ENCODE measurements at places on chromosomes 6 and 20.
A peak's percentile ranks its signal among the peaks of the same experiment; 100 is the strongest.

DNA sequence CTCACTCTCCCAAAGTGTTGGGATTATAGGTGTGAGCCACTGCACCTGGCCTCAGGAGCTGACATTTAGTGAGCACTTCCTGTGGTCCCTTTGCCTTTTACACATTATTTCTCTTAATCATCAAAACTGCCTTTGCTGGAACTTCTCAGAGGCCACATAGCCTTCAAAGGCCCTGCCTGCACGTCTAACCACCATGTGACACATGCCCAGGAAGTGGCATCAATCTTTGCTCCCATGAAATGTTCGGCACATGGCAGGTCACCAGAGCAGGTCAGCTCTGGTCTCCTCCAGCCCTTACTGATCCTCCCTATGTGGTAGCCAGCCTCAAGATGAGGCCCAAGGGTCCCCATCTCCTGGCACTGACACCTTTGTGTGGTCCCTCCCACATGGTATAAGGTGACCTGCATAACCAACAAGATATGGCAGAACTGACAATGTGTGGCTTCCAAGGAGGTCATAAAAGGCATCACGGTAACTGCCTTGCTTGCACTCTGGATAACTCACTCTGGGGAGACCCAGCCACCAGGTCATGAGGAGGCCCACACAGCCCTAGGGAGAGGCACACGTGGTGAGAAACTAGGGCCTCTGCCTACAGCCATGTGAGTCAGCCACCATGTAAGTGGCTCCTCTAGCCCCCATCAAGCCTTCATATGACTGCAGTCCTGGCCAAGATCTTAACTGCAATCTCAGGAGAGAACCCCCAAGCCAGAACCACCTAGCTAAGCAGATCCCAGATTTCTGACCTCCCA, 28.8 kb upstream of the HMGA1 start:
- DNase-seq: no peak

- DNase-seq: no peak
Observed at GRCh38 chr6:14079971-14080370, 37.6 kb upstream of the CD83 start.

DNA sequence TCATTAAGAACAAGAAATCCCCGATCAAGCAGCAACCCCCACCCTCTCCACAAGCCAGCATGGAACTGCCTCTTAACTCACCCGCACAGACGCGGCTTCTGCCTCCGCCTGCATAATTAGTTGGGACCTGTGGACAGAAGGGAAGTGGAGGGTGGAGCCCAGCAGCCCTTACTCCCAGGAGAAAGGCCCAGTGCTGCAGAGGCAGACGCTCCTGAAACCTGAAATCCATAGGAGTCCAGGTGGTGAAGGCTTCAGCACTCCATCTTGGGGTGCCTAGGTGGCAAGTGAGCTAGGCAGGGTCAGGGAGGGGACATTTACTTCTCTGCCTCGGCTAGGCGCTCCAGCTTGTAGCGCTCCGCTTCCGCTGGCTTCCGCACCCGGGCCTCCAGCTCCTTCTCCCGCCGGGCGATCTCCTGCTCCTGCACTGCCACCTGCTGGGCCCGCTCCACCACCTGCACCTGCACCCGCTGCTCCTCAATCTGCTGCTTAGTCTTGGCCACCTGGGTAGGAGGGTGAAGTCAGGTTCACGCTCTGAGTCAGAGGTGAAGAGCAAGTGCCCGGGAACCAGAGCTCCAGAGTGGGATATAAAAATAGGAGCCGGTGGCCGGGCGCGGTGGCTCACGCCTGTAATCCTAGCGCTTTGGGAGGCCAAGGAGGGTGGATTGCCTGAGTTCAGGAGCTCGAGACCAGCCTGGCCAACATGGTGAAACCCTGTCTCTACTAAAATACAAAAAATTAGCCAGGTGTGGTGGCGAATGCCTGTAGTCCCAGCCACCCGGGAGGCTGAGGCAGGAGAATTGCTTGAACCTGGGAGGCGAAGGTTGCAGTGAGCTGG, 10.7 kb downstream of the TUBB start:
- DNase-seq: peak; percentile 76

DNA sequence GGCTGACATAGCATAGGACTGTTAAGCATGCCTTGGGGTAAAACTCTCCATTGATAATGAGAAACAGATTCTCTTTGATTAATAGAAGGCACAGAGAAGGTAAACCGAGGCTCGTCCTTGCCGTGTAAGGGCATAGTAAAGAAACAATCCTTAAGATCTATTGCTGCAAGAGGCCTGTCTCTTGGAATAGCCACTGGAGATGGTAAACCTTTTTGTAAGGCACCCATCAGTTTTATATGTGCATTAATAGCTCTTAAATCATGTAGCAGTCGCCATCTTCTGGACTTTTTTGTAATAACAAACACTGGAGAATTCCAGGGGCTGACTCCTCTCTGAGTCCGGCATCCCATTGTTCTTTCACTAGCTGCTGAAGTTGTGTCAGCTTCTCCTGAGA, 8.4 kb upstream of the ABHD12 start:
- DNase-seq: peak; percentile 52

- DNase-seq: no peak
Observed at GRCh38 chr6:143267760-143268159, 182.7 kb downstream of the ADAT2 start.

DNA sequence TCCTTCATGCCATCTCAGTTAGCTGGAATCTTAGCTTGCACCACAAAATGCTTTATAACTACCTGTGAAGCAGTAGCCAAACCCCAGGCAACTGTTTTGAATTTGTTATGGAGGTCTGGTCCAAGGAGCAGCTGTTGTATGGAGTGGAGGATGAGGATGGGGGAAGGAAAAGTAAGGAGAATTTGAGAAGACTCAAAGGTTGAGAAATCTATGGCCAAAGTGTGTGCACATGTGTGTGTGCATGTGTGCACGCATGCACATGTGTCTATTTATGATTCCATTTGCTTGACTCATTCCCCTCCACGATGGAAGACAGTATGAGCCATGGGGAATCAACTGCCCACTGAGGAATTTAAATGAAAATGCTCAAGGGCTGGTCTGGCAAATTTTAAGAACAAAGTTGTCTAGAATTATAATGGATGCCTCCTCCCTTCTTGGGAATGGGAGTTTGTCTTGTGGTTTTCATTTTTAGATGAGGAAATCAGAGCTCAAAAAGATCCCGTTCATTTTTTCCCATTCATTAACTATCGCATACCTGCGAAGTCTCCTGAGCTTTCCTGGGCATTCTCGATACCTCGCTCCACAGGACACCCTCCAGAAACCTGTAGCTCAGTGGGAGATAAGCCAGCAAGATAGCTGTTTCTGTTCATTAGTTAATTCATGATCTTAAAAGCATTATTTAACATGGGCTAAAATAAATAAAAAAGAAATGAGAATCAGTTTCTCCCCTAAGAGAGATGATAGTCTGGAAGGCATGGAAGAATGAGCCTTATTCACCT, 152.3 kb upstream of the NEDD9 start:
- no peak for DNase-seq

DNA sequence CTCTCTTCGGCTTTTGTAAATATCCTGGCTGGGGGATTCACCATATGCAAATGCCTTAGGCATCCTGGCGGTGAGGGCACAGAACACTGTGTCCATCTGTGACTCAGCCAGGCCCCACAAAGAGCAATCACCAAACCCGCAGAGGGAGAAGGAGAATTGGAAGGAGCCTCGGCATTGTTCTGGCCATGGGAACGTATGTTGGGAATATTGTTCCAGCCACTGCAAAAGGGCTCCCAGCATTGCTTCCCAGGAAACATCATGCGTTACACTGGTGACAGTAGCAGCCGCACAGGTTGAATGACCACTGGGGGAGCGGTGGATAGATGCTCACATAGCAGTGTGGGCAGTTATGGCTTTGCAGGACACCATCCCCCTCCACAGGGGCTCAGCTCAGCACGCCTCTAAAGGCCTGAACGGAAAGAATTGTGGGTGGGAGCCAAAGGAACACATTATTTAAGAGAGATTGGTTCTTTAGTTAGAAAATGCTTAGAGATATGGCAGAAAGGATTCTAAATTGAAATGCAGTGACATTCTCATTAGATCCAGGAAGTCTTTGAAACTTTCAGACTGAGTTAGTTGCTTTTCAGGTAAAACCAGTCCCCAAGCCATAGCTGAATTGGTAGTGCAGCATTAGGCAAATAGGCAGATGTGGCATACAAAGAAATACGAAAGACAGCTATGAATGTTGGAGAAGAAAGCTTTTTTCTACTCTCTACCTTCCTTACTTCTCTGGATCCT, 104.3 kb downstream of the RNF144B start:
- no peak for DNase-seq

DNA sequence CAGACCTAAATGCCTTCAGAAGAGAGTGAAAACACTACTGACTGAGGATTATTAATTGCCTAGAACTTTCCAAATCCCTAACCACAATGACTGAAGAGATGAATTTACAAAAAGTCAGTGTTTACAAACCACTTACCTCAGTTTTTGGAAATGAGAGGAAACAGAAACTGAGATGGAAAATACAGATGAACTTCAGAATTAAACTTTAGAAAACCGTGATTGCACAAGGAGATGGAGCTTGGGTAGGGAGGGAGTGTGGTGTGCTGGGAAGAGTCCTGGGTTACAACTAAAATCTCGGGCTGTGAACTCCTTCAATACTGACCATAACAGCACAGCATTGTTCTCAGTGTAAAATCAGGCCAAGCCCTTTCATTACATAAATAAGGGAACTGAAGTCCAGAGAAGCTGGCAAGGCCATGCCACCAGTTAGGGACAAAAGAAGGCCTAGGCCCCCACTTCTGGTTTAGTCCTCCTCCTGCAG, 4.0 kb downstream of the ELMO2 start:
- DNase-seq: no peak

- no peak for DNase-seq
Observed at GRCh38 chr6:87281426-87281825, 41.0 kb upstream of the SMIM8 start.
